Foreskin fibroblast (primary cell): ENCODE measurements at places on chromosomes 16 and 17.

- no peak for DNase-seq
Observed at GRCh38 chr17:71320009-71320796, 800.6 kb upstream of the SOX9 start.

DNA sequence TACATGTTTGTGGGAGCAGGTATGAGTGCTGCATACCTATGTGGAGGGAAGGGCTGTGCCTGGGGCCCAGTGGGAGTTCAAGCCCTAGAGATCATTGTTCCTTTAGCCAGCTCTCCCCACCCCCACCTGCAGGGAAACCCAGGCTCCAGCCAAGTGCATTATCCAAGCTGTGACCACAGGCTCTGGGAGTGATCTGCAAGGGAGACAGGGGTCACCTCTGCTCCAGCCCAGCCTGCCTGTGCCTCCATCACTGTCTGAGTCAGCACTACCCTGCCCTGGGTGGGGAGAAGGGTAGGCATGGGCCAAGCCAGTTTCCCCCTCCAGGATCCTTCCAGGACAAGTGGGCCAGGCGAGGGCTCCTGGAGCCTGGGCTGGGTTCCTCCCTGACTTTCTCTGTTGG, 32.1 kb upstream of the SBK1 start:
- DNase-seq: no peak

- DNase-seq: peak; percentile 69
Observed at GRCh38 chr17:66727634-66728570, 107.0 kb upstream of the CACNG5 start.

GRCh38 chr17:68458260-68459036, 1.2 kb upstream of the WIPI1 start:
- no peak for DNase-seq

DNA sequence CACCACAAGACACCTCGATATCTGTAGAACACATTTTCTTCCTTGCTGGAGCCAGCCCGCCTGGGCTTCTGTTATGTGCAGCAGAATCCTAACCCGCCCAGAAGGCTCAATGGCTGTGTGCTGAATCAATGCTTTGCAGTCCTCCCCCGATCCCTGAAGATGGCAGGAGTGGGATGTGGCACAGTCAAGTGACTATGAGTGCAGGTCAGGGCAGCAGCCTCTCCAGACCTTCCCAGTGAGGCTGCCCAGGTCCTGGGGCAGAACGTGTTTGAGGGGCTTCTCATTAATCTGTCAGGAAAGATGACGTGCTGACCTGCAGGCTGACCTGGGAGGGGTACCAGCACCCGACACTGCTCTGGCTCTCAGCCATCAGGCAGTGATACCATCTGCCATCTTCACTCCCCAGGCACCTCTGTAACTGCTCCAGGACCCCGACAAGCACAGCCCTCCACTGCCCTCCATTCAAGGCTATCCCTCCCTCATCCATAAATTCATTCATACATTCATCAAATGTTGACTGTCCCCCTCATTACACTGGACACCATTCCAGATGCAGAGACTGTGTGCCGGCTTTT, 35.2 kb downstream of the LRRC75A start:
- no peak for DNase-seq
